ENCODE measurements at places on chromosomes 13 and 19.
A peak's percentile ranks its signal among the peaks of the same experiment; 100 is the strongest.

DNA sequence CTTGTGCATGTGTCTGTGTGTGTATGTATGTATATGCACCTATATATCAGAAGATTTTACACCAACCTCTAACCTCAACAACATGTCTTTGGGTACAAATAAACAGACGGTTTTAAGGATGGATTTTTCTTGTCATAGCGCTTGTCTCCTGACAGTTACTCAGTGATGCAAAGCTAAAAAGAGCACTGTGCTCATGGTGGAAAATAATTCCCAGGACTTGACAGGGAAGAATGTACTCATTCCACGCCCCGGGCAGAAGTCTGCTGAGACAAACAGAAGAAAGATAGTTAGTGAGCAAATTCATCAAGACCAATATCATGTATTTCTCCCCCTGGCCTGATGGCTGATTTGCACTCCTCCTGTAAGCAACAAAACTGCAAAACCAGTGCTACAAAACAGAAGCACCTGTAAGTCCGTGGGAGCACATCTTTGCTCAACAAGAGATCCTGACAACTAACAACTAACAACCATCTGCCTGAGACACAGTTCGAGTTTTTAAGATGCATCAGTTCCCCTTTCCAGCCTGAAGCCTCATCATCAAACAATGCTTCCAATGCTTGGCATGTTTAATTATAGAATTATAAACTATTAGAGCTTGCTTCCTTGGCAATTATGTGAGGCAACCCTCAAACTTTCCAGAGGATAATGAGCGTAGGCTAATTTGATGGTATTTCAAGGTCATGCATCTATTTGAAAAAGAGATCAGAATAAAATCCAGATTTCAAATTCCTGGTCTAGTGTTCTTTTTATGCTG lies 812.7 kb upstream of the MIR17HG start:
- H3K4me1 ChIP-seq, result no peaks in the 10 kb centered on the region
- H3K27me3 ChIP-seq, result no peaks in the 10 kb centered on the region
- H3K36me3 ChIP-seq, result no peaks in the 10 kb centered on the region
- H3K27ac ChIP-seq, result no peak overlapping the region
- DNase-seq, result no peak

- no peak for DNase-seq
- peaks cover 23% of the 10 kb centered on the region for H3K36me3 ChIP-seq
- no peaks in the 10 kb centered on the region for H3K4me1 ChIP-seq
Observed at GRCh38 chr13:101570410-101570809, 117.9 kb downstream of the ITGBL1 start.

DNA sequence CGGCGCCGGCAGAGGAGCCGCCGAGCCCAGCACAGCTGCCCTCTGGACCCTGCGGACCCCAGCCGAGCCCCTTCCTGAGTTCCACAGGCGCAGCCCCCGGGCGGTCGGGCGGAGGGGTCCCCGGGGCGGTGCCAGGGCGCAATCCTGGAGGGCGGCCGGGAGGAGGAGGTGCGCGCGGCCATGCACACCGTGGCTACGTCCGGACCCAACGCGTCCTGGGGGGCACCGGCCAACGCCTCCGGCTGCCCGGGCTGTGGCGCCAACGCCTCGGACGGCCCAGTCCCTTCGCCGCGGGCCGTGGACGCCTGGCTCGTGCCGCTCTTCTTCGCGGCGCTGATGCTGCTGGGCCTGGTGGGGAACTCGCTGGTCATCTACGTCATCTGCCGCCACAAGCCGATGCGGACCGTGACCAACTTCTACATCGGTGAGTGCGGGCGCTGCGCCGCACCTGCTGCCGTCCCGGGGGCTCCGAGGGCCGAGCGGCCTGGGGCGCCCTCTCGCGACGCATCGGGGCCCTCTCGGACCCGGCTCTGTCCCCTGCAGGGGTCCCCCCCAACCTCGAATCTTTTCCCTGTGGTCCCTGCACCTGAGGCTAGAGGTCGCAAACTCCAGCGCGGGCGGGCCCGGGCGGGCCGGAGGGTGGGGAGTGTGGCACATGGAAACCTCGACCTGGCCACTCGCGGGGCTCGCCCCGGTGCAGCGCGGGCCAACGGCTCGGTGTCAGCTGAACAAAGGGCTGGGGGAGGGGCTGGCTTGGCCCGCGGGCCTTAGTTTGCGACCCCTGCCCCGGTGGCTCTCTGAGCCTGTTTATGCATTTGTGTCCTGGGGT lies at the start of gene KISS1R:
Gene KISS1R, plus strand, starts transcription at position 11 of the 829 bp plus-strand sequence. Its CDS starts 170 bp downstream, at position 181.
- peak; percentile 84 for DNase-seq
- H3K4me3 ChIP-seq, result peak within 1 kb of the TSS; percentile 34
- H3K4me1 ChIP-seq, result peaks cover 15% of the 10 kb centered on the region
- peaks cover 41% of the 10 kb centered on the region for H3K27me3 ChIP-seq
- no peaks in the 10 kb centered on the region for H3K36me3 ChIP-seq

DNA sequence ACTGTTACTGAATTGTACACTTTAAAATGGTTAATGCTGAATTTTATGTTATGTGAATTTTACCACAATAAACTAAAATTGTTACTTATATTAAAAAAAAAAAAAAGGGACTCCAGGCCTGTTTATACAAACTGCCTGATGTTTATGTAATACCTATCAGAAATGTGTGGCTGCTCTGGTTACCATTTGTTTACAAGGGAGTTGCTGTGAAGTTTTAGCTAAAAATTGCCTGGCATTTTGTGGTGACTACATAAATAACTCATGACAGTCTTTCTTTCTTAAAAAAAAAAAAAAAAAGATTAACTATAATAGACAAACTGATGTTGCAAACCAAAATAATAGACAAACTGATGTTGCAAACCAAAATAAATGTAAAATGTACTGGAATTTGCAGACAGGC lies 71.8 kb downstream of the CDADC1 start:
- H3K27me3 ChIP-seq, result no peaks in the 10 kb centered on the region
- H3K4me3 ChIP-seq, result no peak overlapping the region
- no peak for DNase-seq
- no peak overlapping the region for H3K27ac ChIP-seq

DNA sequence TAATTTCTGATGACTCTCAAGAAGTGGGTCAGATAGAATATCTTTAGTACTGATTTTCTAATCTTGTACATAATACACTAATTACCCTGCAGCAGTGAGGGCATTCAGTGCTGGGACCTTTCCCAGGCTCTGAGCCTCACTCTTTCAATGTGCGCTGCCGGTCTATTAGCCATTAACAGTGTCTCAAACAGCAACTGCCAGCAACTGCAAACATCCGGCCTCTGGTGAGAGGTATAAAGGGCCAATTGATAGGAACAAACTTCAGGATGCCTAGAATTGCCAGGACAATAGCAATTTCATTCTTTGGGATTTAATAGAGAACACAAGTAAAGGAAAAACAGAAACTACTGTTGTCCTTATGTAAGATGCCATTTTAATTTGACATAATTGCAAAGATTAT lies 604.4 kb upstream of the SPRY2 start:
- H3K36me3 ChIP-seq, result no peaks in the 10 kb centered on the region
- no peaks in the 10 kb centered on the region for H3K27me3 ChIP-seq
- peak; percentile 12 for DNase-seq
- H3K4me1 ChIP-seq, result no peaks in the 10 kb centered on the region
- peak overlapping the region; percentile 60 for H3K27ac ChIP-seq
- H3K4me3 ChIP-seq, result no peak overlapping the region

GRCh38 chr19:35231956-35232645 lies 3.6 kb upstream of the FAM187B start:
- H3K4me1 ChIP-seq, result no peaks in the 10 kb centered on the region
- no peak for DNase-seq
- H3K36me3 ChIP-seq, result no peaks in the 10 kb centered on the region
- H3K27ac ChIP-seq, result no peak overlapping the region

- peaks cover 24% of the 10 kb centered on the region for H3K27me3 ChIP-seq
- no peak overlapping the region for H3K27ac ChIP-seq
- no peak overlapping the region for H3K4me3 ChIP-seq
- DNase-seq, result peak; percentile 51
- H3K36me3 ChIP-seq, result no peaks in the 10 kb centered on the region
- no peaks in the 10 kb centered on the region for H3K4me1 ChIP-seq
Observed at GRCh38 chr13:24540236-24541126, 27.9 kb upstream of the PARP4 start.

DNA sequence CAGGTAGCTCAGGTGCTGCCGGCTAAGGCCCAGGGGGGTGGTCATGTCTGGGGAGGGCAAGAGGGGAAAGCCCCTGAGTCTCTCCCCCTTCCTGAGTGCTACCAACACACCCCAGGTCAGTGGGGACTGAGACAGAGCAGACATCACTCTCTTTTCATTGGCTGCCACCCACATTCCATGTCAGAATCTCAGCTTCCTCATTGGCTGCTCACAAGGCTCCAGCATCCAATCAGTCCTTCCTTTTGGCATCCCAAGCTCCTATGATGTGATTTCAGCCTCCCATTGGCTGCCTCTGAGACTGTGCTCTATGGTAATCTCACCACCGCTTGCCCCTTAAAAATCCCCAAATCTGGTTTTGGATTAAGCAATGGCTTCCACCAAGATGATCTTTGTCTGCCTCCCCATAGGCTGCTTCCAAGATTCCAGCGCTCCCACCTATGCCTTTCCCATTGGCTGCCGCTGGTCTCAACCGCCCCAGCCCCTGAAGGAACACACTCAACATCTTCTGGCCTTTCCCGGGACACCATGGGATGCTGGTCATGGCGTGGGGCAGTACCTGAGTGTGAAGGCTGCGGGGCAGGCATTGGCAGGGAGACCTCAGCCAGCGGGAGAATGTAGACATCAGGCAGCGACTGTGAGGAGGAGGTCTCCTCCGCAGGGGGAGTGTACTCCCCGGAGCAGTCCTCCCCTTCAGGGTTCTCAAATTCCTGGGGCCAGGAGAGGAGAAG lies 2.0 kb downstream of the LMTK3 start:
- H3K4me1 ChIP-seq, result peaks cover 22% of the 10 kb centered on the region
- no peak for DNase-seq
- H3K27ac ChIP-seq, result no peak overlapping the region
- H3K36me3 ChIP-seq, result no peaks in the 10 kb centered on the region
- H3K27me3 ChIP-seq, result no peaks in the 10 kb centered on the region

DNA sequence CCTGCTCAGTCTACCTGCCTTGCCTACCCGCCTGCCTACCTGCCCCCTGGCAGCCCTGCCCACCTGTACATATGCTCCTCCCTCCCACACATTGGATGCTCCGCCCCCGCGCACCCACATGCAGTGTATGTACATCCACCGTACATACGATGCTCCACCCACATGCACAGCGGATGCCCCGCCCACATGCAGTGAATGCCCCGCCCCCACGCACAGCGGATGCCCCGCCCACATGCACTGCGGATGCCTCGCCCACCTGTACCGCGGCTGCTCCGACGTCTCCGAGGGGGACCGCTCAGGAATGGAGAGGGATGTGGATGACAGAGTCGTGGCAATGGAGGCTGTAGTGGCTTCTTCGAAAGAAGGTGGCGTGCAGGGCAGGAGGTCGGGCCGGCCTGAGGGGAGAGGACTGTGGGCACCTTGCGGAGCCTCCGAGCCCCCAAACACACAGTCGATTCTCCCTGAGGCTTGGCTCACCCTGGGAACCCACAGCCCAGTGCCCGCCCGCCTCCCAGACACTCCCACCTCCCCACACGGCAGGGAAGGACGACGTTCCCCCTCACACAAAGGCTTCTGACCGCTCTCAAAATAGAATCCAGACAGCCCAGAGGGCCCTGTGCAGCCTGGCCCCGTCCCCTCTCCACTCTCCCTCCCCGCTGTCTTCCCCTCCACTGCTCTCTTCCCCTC lies 16.5 kb upstream of the CACTIN start:
- H3K36me3 ChIP-seq, result no peaks in the 10 kb centered on the region
- no peak overlapping the region for H3K4me3 ChIP-seq
- no peak overlapping the region for H3K27ac ChIP-seq
- peak; percentile 78 for DNase-seq
- H3K27me3 ChIP-seq, result no peaks in the 10 kb centered on the region

GRCh38 chr13:84479656-84480055 lies 597.4 kb upstream of the SLITRK1 start:
- H3K4me3 ChIP-seq, result no peak overlapping the region
- no peaks in the 10 kb centered on the region for H3K27me3 ChIP-seq
- H3K4me1 ChIP-seq, result peaks cover 3% of the 10 kb centered on the region
- H3K27ac ChIP-seq, result no peak overlapping the region
- no peak for DNase-seq

Data from SK-N-SH (cell line).